Activated naive CD4-positive, alpha-beta T cell (primary cell): ENCODE measurements at places on chromosomes 11 and 22.
A peak's percentile ranks its signal among the peaks of the same experiment; 100 is the strongest.

DNA sequence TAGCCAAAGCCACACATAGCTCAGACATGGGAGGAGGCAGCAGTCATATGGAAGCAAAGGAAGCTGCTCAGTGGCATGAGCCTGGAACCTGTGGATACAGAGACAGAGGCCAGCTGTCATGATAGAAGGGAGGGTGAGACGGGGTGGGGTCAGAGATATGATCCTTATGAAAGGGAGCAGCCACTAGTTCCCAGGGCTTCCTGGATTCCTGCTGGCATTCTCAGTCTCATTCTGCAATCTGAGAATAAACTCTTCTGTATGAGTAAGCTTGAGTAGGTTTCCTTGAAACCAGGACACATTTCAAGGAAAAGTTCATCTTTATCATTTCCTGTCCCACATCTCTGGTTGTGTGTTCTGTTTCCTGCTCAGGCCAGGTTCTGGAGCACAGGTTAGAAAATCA is 220.2 kb upstream of the SNX19 start:
- no peak for DNase-seq

DNA sequence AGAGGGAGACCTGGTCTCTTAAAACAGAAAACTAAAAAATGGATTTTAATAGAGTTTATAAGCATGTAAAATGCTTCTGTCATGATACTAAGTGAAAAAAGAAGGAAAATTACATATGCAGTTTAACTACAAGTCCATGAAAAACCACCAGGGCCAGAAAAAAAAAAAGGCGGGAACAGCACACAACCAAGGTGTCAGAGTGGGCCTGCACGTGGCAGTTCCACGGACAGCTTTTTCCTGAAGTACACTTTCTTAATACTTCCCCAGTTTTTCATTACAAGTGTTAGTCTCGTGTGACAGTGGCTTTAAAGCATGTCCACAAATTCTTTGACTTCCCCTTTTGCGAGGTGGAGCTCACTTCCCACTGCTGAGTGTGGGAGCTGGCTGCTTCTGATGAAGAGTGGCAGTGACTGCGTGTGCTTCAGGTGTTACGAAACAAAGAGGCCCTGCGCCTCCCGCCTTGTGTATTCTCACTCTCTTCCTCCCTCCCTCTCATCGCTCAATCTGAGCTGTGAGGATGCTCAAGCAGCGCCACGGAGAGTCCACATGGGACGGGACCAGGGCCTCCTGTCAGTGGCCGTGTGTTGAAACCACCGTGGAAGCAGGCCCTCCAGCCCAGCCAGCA is 16.4 kb downstream of the PPM1F start:
- DNase-seq: no peak

GRCh38 chr11:73577496-73577917 is 20.4 kb downstream of the FAM168A start:
- no peak for DNase-seq

DNA sequence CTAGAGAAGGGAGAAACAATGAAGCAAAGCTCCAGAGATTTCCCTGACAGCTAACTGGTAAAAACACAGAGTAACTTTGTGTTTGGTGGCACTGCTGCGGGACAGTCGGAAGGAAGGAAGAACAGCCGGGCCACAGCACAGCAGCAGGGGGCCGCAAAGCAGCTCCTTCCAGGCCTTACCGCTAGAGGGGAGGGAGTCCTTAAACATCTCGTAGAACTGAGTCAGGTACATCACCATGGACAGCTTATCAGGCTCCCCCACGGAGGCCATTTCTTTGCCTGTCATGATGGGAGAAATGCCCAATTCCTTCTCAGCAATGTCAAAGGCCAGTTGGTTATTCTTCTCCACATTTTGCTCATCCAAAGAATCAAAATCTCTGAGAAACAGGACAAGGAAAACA is 114.6 kb upstream of the BID start:
- no peak for DNase-seq

- DNase-seq: peak; percentile 10
Measured at GRCh38 chr22:26367402-26368245, 61.4 kb upstream of the ASPHD2 start.

DNA sequence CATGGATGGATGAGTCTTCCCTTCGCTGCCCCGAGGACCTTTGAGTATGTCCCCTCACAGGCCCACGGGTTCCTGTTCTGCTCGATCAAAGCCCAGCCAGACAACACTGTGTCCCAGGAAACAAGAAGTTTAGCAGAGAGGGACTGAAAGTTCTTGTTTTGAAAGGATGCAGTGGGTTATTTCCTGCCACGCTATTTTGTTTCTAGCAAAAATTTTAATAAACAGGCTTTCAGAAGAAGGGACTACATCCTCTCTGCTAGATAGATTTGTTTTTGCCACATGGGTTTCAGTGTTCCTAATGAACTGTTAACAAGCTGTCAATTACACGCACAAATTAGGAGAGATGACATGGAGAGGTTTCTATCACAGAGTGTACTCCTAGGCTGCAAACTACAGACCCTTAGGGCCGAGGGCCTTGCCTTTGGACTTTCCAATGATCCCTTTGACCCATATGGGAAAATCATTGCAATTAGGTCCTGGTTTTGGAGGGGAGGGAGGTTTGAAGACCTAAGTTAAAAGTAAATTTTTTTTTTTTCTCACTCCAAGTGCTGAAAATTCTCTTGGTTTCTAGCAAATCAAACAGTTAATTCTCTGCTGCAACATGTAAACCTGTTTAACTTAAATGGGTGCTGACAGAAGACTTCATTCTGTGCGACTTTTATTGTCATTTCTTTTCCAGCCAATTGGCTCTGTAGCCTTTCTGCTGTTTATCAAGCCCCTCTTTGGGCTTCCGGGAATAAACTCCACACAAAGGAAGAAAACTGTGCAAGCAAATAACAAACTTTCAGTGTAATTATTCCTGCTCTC is 81.4 kb downstream of the RCN1 start:
- DNase-seq: no peak

DNA sequence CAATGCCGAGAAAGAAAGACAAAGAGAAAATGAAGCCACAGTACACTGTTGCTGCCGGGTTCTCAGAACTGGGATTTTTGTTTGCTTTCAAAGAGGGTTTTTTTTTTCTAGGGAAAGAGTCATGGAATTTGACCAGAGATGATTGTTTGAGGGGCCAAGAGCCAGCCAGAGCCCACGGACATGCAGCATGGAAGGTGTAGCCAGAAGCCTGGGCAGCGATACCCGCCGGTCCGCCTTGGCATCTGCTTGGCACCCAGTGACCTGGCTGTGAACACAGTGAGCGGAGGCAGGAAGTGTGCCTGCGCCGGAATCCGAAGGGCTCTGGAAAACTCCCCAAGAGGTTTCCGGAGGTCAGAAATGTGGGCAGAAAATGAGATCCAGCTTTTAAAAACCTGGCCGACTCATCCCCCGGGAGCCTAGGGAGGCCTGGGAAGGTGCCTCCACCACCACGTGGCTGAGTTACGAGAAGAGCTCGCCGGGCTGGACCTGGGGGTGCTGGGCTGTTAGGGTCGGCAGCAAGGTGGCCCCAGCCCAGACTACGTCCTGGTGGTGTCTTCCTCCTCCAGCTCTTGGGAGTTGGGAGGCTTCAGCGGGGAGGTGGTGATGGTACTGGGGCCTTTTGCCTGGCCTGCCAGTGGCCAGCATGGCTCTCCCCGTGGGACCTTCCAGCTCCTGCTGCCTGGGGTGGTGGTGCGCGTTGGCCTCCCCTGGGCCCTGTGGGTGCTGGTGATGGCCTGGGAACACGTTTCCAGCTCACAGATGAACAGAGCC is 61.6 kb upstream of the PPARA start:
- no peak for DNase-seq

DNA sequence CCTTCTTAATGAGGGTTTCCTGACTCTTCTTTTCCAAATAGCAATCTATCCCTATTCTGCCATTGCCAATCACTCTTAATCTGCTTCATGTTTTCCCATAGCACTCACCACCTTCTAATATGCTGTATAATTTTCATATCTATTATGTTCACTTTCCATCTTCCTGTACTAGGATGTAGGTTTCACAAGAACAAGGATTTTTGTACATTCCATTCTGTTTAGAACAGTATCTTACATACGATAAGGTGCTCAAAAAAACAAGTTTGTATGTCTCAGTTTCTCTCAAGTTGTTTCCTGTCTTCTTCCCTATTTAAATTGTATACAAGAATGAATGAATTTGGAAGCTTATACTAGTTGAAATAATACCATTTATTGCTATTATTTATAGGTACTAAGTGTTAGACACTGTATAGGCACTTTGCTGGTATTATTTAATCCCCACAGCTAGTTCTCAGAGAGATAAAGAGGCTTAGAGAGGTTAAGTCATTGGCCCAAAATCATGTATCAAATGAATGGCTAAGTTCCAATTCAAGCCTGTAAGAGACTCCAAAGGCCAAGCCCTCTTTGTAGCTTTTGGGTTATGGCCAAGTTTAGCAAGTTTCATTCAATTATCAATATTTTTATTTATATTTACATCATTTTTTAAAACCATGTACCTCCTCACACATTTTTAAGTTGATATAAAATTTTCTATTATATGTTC is 134.7 kb downstream of the PAX6 start:
- DNase-seq: no peak

DNA sequence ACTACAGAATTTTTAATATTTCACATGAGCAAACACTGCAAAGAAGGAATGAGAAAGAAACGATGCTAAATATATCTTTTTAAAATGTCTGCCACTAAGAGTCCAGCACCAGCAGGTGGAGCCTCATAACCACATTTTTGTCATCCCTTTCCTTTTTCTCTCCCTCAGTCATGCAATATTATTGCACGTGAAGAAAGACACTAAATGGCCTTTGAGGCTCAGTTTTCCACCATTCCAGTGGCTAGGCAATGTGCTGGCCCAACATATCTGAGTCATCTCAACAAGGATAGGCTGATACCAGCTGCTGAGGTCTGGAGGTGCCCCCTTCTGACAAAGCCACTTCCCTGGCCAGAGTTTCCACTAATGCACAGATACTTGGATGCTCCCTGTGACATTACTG is 1.8 kb downstream of the ALKBH8 start:
- DNase-seq: no peak

- no peak for DNase-seq
Measured at GRCh38 chr11:118643995-118644345, 35.5 kb downstream of the TREH start.

GRCh38 chr22:49968313-49968830 is 7.8 kb downstream of the PIM3 start:
- no peak for DNase-seq

GRCh38 chr11:34154059-34154875 is 48.8 kb downstream of the NAT10 start:
- DNase-seq: no peak

DNA sequence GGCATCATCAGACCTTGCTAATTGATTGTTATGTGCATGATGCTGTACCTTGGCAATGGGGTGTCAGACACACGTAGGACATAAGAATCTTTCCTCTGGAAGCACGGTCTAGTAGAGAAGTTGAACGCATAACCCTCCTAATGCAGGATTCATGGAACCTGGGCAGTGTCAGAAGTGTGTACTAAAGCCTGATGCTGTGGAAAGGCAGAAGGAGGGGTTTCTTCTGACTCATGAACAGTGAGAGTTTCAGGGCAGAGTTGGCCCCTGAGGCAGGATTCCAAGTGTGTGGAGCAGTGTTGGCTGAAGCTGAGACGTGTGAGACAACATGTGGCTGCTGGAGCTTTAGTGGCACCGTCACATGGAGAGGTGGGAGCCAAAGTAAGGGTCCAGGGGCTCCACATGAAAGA is 3.5 kb downstream of the PANX1 start:
- no peak for DNase-seq

GRCh38 chr22:39289975-39290720 is 29.3 kb downstream of the RPL3 start:
- DNase-seq: no peak

GRCh38 chr11:123754101-123754568 is at the start of gene OR6X1:
TSS of gene OR6X1 (minus strand) at chr11:123754518. CDS start at chr11:123754518, 0 bp downstream.
- DNase-seq: no peak

DNA sequence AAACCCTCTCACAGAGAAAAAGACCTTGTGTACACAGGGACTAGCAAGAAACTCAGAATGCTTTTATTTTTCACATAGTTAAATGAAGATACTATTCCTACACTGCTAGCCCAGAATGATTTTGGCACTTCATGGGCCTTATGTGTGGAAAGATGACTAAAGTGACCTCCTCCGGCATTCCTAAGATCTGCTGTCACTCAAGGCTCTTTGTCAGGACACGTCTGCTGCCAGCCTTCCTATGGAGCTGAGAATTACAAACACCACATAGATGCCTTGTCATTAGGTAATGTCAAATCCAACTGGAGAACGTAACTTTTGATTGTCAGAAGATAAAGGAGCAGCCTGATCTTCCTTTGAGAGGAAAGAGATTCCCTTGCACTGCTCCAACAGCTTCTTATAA is 249.1 kb downstream of the FAT3 start:
- no peak for DNase-seq

- DNase-seq: no peak
Measured at GRCh38 chr11:23974051-23974450, 522.8 kb upstream of the LUZP2 start.

- DNase-seq: no peak
Measured at GRCh38 chr11:74025467-74026166, 16.7 kb upstream of the UCP3 start.

- no peak for DNase-seq
Measured at GRCh38 chr22:46124383-46125144, 25.8 kb upstream of the PPARA start.

GRCh38 chr11:33211580-33211979 is 45.6 kb upstream of the HIPK3 start:
- DNase-seq: no peak

DNA sequence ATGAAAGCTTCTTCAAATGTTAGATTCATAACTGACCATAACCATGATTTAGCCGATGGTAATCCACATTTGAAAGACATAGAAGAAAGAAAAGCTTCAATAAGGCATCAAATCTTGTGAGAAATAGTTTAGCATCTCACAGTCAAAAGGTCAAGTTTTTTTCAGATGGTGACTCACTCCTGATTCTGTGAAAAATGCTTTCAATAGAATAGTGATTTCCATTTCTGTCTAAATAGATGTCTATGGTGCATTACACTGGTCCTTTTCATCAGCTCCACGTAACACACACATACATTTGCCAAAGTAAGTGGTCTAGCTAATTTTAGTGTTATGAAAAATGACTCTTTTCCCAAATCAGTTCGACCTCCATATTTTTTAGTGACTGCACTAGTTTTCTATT is 139.2 kb downstream of the LRRC4C start:
- no peak for DNase-seq

GRCh38 chr11:29256580-29256979 is 760.2 kb downstream of the KCNA4 start:
- DNase-seq: no peak

DNA sequence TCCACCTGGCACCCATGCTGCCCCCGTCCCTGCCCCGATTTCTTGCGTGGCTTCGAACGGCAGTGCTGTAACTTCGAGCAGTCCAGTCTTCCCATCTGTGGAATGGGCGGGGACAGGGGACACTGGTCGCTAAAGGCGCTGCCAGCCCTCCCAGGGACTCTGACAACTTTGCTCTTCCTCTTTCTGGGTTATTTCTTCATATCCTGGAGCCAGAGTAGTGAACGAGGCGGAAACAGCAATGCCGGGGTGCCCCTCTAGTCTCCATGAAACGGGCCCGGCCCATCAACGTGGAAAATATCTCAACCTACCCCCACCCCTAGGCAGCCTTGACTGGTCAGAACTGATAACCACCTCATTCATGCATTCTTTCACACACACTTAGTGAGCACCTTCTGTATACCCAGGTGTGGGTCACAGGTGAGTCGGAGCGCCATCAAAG is 42.8 kb downstream of the TRIOBP start:
- no peak for DNase-seq

- DNase-seq: no peak
Measured at GRCh38 chr22:50701428-50702154, 29.0 kb downstream of the SHANK3 start.

- no peak for DNase-seq
Measured at GRCh38 chr11:12871788-12872321, 137.3 kb upstream of the RASSF10 start.
